ENCODE measurements at places on chromosomes 4 and X.

GRCh38 chr4:24513718-24514117 lies 70.6 kb downstream of the DHX15 start:
- DNase-seq, result no peak

- no peak for DNase-seq
Measured at GRCh38 chr4:12701384-12701783, 782.8 kb downstream of the RAB28 start.

DNA sequence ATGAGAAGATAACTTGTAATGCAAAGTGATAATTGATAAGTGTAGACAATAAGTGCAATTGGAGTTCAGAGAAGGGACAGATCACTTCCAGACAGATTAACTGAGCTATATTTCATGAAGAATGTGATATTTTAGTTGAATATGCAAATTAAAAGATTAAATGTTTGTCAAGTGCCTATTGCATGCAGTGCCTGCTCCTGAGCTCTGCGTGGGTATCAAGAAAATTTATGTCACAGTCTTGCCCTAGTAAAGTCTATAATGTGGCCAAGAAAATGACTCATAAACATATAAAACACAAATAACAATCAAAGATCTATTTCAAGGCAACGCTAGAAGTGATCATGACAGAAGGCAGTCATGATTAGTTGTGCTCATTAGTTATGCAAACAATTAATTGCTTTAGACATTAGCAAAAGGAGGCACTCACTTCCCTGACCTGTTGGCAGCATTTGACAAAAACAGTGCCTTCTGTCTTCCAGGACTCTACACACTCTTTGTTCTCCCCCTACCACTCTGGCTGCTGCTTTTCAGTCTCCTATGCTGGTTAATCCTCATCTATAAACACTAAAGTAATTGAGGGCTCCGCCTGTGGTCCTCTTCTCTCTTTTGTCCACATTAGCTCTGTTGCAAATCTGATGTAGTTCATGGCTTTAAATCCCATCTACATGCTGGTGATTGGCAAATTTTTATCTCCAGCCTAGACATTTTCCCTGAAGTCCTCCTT lies 47.7 kb downstream of the ARHGEF38 start:
- no peak for DNase-seq

GRCh38 chr4:137819964-137820383 lies 287.7 kb upstream of the PCDH18 start:
- DNase-seq, result peak; percentile 65

GRCh38 chrX:9342561-9343051 lies 122.3 kb upstream of the TBL1X start:
- DNase-seq, result peak; percentile 77

DNA sequence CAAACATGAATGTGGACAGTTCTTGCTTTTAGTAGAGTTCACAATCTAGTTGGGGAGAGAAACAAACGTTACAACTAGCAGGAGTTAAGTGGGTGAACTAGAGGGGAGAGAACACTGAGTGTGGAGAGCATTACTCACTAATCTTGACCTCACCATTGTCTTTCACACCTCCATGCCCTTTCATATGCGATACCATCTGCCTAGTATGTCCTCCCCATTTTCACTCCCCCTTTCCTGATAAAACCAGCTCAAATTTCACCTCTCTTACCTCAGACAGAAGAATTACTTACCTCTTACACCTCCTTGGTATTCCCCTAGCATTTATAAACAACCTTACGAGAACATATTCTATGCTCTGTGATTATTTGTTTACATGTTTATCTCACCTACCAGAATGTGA lies 53.6 kb downstream of the LAS1L start:
- no peak for DNase-seq
